Regular cardiac myocyte (primary cell): ENCODE measurements at places on chromosomes 6 and 20. TPM values are rescaled to one million over a fixed set of nuclear protein-coding genes. Genes with fewer than 3 reads are reported as not detected.

Gene FNDC11
- total RNA-seq: 0.19 and 0.56 TPM in 2 replicates

Gene PCIF1
- total RNA-seq: 5.9 and 6.7 TPM in 2 replicates

Gene TTI1
- total RNA-seq: 14.1 and 21.7 TPM in 2 replicates

Gene ZBTB46
- 4.8 and 14.6 TPM in 2 replicates for total RNA-seq

Gene TSBP1
- total RNA-seq: not detected in 2 replicates

Gene FOXS1
- 6.5 and 9.3 TPM in 2 replicates for total RNA-seq

Gene TREM2
- total RNA-seq: not detected in 2 replicates

Gene CAP2
- 17.2 and 17.8 TPM in 2 replicates for total RNA-seq
